Stimulated activated CD4-positive, alpha-beta T cell treated with anti-CD3 and anti-CD28 coated beads, Interleukin-4, amount 100 ng/mL, for 24 hours (primary cell): ENCODE measurements at places on chromosomes 1 and 21.
A peak's percentile ranks its signal among the peaks of the same experiment; 100 is the strongest.

- DNase-seq: no peak
Observed at GRCh38 chr1:1521331-1521730, 9.4 kb downstream of the ATAD3A start.

GRCh38 chr1:164659621-164660411 is 100.8 kb downstream of the PBX1 start:
- no peak for DNase-seq

DNA sequence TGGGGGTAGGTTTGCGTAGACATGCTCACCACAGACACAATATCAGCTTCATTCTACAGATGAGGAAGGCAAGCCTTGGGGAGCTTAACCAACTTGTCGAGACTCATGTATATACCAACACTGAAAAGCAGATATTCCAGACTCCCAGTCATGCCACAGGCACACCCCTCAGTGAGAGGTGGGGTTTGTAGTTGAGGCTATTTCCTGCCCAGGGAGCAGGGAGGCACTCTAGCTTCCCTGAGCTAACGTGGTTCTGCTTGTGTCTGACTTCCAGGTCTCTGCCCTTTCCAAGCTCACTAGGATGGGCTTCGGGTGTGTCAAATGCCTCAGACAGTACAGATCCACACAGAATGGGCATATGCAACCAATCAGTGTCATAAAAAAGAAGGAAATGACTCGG is 122.3 kb upstream of the RUNX1 start:
- DNase-seq: no peak

GRCh38 chr1:2438038-2438437 is 25.7 kb upstream of the PEX10 start:
- no peak for DNase-seq

- DNase-seq: no peak
Observed at GRCh38 chr1:157776971-157777391, at the start of gene FCRL2. Gene FCRL2, minus strand, starts transcription at chr1:157777132. Its CDS starts 59 bp downstream, at chr1:157777073.

DNA sequence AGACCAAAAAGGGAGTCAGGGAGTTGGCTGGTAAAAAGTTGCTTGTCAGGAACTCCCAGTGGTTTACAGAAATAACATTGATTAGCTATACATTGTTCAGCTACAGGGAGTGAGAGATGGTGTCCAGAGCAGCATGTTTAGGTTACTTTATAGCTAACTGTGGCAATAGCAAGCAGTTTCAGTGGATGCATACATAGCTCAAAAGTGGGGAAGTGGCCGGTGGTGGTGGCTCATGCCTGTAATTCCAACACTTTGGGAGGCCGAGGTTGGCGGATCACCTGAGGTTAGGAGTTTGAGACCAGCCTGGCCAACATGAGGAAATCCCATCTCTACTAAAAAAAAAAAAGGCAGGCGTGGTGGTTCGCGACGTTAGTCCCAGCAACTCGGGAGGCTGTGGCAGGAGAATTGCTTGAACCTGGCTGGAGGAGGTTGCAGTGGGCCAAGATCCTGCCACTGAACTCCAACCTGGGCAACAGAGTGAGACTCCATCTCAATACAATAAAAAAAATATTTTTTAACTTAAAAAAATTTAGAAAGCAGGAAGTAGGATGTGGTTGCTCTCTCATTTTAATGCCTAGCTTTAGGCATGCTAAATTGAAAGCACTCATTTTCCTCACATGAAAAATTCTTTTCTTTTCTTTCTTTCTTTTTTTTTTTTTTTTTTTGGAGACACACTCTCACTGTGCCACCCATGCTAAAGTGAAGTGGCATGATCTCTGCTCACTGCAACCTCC is 109.7 kb downstream of the PPIAL4G start:
- DNase-seq: no peak

DNA sequence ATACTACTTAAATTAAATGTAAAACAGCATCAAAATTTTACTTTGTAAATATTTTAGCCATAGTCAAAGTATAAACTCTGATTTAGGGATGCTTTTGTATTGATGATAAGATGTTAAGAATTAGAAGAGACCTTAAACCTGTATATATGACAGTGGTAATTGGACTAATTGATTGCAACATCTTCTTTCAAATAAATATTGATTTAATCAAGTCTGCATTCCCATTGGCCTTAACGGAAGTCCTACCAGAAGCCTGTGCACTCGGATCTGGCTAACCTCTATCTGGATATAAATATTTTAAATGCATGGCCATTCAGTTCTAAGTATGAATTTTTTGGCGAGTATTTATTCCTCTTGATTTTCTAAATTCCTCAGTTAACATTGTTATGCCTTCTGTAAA is 856.1 kb downstream of the USP25 start:
- DNase-seq: no peak

- no peak for DNase-seq
Observed at GRCh38 chr1:160092366-160093068, 5.9 kb downstream of the IGSF8 start.

DNA sequence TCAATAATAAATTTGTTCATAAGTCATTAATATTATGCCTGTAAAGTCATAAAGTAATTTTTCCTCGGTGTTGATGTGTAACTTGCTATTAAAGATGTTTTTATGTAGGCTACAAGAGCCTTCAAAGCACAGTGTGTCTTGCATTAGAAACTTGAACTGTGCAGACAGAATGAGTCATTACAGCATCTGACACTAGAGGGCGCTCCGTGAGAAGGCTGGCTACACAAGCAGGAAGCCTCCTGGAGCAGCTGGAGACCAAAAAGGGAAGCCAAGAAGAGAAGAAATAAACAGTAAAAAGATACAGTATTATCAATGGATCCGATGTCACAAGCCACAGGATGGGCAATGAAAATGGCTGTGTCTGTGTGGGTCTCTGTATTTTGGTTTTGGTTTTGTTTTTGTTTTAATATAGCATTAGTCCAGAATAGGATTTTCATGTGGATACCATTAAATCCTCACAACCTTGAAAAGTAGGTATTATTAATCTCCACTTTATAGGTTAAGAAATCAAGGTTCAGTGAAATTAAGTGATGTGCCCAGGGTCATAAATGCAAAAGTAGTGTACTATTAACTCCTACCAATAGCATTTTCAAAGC is 16.1 kb upstream of the LRRC8D start:
- peak; percentile 89 for DNase-seq

GRCh38 chr1:54460351-54460750 is 54.2 kb upstream of the SSBP3 start:
- no peak for DNase-seq

GRCh38 chr1:109379422-109379821 is 18.3 kb downstream of the SORT1 start:
- no peak for DNase-seq

- no peak for DNase-seq
Observed at GRCh38 chr21:42760361-42760950, 107.0 kb downstream of the PDE9A start.

DNA sequence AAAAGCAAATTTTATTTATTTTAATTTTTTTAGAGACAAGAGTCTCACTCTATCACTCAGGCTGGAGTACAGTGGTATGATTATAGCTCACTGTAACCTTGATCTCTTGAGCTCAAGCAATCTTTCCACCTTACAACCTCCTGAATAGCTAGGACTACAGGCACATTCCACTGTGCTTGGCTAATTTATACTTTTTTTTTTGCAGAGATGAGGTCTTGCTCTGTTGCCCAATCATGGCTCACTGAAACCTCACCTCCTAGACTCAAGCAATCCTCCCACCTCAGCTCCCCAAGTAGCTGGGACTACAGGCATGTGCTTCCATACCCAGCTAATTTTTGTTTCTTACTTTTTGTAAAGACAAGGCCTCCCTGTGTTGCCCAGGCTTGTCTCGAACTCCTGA is 49.5 kb downstream of the DR1 start:
- no peak for DNase-seq

DNA sequence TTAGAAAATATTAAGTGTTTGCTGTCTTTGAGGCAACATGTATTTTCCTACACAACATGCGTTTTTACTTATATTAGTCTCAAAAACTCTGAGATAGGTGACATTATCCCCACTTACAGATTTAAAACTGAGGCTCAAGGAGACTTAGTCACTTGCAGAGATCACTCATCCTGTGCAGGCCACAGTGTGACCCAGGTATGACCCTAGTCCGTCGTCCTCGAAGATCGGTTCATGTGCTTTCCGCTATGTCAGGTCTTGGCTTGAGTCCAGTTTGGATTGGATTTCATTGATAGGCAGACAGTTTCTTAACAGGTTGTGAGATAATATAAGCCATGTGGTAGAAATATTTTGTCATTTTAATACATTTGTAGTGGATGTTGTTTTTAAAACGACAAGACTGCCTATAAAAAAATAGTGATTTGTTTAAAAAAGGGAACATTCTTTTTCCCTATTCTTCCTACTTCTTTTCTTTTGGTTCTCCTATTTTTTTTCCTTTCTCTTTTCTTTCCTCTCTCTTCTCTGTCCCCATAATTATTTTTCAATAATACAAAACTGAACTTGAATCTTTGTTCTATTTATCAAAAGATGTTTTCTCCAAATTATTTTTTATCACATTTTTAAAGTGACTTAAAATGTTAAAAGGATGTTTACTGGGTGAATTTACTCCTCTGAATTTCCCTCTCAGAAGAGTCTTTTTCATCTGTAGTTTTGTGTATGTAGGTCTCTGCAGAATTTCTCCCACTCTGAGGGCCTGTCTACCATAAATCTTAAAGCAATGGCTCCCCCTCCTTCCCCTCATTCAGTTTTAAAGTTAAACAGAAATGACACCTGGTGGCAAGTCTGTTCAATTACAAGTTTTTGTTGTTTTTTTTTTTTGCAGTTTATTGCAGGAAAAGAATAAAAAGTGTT is 81.8 kb downstream of the PHTF1 start:
- DNase-seq: no peak

GRCh38 chr1:159598196-159598595 is 10.6 kb downstream of the APCS start:
- no peak for DNase-seq

- no peak for DNase-seq
Observed at GRCh38 chr1:211832661-211833060, 2.1 kb upstream of the LPGAT1 start.

DNA sequence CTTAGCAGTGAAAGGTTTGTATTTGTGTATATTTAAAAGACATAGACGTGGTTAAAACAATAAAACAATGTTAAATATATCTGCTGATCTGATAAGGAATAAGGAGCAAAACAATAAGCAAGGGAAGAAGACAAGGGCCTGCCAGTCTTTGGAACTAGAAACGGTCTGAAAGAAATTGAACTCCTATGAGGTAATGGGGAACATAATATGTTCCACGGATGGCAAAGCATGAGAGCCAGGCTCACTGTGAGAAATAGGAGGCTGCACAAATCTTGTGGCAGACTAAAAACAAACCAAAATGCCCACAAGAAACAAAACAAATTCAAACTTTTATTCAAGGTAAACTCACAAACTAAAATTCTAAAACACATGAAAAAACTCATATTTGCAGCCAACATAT is 150.5 kb downstream of the NTMT2 start:
- no peak for DNase-seq

GRCh38 chr1:98322086-98322485 is 339.4 kb upstream of the SNX7 start:
- no peak for DNase-seq

- DNase-seq: no peak
Observed at GRCh38 chr1:178020968-178021640, 51.2 kb upstream of the SEC16B start.

DNA sequence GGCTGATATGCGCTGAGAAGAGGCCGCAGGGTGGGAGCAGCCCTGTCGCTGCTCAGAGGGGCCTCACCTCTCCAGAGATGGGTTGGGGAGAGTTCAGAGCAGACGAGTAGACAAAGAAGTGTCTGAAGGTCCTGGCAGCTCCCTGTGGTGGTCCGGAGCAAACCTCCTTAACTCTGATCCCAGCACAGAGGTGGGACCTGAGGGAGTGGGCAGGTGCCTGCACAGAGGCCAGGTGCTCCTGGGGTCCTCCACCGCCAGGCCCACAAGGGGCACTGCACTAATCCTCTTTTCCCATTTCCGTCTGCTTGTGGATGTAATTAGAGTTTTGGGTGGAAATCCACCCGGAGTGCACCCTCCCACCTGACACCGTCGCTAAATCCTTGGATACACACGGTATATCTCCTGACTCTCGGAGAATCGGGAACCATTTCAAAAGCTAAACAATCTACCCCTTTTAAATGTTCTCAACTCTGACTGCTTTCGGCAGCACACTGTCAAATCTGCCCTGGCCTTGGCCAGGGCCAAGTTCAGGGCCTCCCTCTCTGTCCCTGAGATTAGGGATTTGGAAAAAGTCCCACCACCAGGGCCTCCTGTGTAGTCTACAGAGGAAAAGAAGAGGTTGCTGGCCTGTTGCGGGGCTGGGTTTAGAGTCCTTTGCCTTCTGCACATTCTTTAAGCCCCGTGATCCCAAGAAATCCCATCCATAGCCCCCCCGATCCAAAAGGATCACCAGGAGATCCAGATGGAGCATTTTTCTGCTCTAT is 22.4 kb downstream of the CASZ1 start:
- DNase-seq: no peak

- no peak for DNase-seq
Observed at GRCh38 chr1:8633741-8634501, 183.5 kb downstream of the RERE start.
